ENCODE measurements at places on chromosomes 1 and 21.

DNA sequence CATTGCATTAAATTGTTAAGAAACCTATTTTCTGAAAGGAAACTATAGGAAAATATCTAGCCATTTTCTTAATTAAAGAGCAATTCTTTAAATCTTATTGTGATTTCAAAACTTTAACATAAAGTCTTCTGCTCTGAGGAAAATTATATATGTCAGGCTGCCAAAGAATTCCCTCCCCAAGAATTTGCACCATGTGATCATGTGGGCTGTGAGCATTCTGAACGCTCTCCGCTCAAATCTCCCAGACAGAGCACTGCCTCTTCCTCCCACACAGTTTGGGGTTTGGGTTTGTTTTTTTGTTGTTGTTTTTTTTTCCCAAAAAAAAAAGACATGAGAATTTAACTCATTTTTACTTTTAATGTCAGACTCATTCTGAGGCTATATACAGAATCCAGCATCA, 155.9 kb upstream of the PALMD start:
- DNase-seq, result no peak

GRCh38 chr1:54987919-54988705, 7.7 kb downstream of the TMEM61 start:
- DNase-seq, result no peak

DNA sequence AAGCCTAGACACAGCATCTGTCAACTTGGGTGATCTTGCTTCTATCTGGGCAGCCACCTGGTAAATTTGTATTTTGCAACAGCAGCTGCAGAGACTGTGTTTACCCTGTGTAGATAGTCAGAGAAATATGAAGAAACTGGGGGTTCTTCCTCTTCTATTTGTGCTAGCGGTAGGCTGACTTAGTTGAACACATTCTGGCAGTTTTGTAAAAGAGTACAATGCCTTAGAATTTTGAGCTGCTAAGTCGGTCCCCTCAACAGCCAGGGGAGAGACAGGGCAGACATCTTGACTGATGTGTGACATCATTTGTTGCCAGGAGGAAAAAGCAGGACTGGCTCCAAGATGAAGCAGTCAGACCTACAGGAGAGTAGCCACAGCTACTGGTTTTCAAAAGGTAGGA, 53.7 kb downstream of the KCNJ6 start:
- DNase-seq, result no peak

DNA sequence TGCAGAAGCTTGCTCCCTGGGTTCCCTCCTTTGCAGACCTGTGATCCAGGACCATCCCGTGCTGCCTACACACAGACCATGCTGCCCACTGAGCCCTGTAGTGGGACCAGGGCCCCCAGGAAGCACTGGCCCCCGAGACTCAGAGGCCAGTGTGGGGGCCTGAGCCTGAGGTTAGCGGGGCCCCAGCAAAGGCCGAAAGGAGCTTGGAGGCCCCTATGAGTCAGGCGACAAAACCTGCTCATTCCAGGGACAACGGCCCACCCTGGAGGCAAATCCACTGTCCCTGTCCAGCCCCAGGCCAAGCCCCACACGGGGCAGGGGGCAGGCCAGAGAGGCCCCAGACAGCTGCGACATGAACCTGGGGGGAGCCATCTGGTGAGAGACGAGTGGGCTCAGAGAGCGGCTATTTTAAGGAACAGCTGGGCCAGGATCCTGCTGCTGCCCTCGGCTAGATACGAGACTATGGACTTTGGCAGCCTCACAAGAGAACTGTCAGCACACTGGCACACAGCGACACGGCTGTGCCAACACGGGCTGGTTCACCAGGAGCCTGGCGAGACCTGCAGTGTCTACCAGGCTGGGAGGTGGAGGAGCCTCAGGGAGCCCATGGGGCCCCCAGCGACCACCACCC, 74.7 kb downstream of the ARHGEF16 start:
- DNase-seq, result no peak

DNA sequence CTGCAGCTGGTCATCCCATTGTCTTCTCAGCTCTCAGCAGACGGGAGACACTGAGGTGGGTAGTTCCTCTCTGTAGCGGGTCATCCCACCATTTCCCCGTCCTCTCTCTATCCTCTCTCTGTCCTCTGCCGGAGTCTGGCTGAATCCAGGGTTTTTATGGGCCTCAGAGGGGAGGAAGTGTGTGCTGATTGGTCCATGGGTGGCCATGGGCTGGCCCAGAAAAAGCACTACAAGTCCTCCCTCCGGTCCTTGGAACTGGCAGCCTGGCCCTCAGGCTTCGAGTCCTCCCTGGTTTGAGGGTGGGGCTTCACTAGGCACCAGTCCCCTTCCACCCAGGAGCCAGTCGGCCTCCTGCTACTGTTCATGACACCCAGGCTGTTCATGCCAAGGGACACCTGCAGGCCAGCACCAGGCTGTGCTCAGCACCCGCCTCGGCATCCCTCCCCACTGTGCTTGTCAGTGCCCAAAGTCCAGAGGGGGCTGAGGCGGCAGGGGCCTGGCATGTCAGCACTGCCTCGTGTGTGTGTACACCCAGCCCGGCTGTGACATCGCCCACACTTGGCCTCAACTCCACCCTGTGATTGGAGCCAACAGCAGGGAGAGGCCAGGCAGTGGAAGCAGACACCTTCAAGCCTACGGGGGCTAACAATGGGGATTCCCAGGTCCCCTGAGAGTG, 23.0 kb upstream of the LRRC8C start:
- DNase-seq, result peak; percentile 47

- no peak for DNase-seq
Measured at GRCh38 chr1:58158506-58159433, 387.8 kb downstream of the OMA1 start.

GRCh38 chr1:50342525-50342924, 80.7 kb downstream of the DMRTA2 start:
- DNase-seq, result no peak

GRCh38 chr1:55600242-55600641, 385.1 kb upstream of the USP24 start:
- DNase-seq, result no peak

Data from CD8-positive, alpha-beta memory T cell (primary cell).